Activated CD4-positive, CD25-positive, alpha-beta regulatory T cell (primary cell): ENCODE measurements at places on chromosomes 5 and 9.

DNA sequence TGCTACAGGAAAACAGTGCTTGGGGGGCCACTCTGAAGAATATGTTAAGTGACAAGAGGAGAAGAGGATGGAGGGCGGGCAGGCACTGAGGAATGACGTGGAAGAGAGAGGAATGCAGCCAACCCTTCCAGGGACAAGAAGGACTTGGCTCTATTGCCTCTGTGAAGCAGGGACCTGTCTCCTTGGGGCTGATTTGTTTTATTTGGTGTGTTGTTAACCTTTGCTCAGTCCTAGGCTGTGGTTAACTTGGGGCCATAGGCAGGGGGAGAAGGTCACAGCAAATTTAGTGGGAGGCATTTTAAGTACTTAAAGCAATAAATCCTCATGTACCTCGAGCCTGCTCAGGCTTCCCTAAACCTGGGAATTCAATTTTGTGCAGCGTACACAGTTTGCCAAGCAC lies 39.9 kb downstream of the KIF4B start:
- DNase-seq, result no peak

- DNase-seq, result no peak
Measured at GRCh38 chr9:107183176-107183575, 99.9 kb upstream of the RAD23B start.

GRCh38 chr9:129390541-129390940 lies 212.5 kb upstream of the IER5L start:
- no peak for DNase-seq

GRCh38 chr5:7473668-7474215 lies 77.8 kb downstream of the ADCY2 start:
- DNase-seq, result no peak

- DNase-seq, result no peak
Measured at GRCh38 chr5:410911-411517, 32.0 kb upstream of the EXOC3 start.

DNA sequence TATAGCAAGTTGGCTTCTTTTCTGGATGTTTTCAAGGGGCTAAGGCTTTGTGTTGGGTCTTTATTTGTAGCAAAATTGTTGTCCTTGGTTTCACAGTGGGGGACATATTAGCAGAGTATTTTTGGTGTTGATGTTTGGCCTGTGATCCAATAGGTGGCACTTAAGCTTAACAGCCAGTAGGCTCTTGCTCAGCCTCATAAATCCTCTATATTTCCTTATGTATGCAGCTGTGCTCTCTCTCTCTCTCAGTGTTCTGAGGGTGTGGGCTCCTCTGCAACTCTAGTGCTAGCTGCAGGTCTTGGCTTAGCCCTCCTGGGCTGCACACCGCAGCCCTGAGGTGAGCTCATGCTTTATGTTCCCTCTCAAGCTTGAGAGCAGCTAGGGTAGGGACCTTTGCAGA lies 195.0 kb upstream of the GHR start:
- DNase-seq, result no peak

DNA sequence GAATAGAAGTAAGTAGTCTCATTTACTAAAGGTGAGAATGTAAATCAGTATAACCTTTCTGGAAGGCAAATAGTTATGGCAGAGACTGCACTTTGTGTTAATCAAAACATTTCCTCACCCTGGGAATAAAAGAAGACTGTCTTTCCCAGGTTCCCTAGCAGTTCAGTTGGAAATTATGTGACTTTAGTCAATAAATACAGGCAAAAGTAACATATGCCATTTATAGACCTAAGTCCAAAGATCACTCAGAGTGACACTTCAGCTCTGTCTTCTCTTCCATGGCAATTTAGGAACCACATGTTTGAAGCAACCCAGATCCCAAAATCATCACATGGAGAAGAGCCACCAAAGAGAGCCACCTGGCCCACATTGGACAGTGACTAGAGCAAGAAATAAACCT lies 160.7 kb upstream of the SV2C start:
- no peak for DNase-seq

- no peak for DNase-seq
Measured at GRCh38 chr9:20043035-20043434, 254.2 kb upstream of the SLC24A2 start.

DNA sequence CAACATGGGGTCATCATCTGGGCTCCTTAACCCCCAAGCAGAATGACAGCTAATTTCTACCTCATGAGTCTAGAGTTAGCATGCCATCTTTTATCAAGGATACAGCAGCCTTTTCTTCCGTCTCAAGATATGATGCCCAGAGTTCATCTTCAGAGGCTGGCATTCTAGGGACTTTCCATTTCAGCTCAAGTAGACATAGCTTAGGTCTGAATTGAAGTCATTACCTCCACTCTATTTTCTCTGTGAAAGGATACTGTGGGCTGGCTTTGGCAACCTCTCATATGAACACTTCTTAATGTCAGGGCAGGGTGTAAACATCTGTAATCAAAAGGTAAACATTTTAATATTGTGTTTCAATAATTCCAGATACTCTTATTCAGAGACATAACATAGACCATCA lies 535.7 kb downstream of the MAT2B start:
- no peak for DNase-seq

DNA sequence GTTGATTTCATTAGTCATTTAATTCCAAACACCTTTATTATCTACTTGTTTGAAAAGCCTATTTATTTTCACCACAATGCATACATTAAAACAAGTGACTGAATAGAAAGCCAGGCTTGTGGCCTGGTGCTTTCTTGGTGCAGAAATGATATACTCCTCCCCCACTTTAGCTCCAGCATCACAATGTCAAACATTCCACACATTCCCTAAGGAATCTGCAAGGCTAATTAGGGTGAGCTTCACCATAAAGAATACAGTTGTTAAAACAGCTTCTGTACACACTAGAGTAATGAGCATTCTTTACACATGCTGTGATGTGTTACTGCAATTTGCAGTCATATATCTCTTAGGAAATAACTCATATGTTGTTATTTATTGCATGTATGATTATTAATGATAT lies 705.7 kb downstream of the CETN3 start:
- DNase-seq, result no peak

GRCh38 chr5:30401479-30402058 lies 791.9 kb upstream of the CDH6 start:
- no peak for DNase-seq

GRCh38 chr5:10021248-10021647 lies 228.4 kb downstream of the ATPSCKMT start:
- DNase-seq, result no peak

- no peak for DNase-seq
Measured at GRCh38 chr9:126002476-126003350, 255.5 kb downstream of the PBX3 start.

DNA sequence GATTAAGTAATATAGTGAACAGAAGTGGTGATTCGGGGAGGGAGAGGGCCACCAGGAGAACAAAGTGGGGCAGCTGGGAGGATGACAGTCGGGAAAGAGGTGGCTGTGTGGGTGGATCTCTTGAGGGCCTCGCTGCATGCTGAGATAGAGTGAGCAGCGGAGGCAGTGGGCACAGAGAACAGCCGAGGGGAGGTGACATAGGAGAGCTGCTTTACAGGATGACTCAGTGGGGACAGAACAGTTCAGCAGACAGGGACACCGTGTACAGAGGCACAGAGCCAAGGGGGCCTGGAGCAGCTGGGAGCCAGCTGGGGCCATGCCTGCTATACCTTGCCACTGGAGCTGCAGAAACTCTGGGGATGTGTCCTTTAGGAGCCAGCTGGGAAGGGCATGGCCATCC lies 273.9 kb downstream of the GADD45G start:
- no peak for DNase-seq

DNA sequence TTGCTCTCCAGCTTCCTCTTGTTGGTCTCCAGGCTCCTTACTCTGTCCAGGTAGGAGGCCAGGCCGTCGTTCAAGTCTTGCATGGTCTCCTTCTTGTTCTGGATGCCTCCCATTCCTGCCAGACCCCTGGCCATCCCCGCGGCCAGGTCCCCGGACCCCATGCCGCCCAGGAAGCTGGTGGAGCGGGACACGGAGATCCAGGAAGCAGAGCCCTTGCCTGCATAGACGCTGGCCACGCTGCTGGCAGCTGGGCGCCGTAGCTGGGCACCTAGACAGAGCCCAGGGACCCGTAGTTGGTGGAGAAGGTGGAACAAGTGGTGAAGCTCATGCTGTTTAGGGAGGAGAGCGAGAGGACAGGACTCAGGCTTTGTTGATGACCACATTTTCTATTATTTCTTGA lies 1584.0 kb upstream of the ACO1 start:
- no peak for DNase-seq

DNA sequence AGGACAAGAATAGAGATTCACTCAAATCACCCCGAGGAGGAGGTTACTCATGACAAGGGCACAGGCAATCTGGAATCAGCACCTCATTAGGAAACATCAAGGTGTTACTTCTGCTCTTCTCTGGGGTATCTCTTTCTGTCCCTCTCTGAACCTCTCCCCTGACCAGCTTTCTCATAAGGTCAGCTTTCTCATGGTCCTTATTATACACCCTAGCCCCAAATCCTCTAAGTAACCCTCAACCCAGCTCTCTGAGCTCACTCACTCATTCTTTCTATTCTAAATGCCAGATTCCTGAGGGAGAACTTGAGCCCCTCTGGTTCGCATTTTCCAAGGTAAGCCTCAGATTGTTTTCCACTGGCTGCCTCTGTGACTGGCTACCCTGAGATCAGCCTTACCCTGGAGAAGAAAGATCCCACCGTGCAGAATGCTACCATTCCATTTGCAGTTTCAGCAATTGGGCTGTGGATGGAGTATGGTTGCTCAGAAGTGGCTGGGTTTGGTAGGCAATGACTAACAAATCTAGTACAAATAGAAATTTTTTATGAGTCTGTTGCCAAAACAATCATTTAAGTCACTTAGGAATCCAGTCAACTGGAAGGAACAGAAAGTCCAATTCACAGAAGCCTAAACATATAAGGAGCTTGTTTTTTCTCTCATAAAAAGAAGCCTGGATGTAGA lies 9.0 kb upstream of the TIMD4 start:
- DNase-seq, result no peak

DNA sequence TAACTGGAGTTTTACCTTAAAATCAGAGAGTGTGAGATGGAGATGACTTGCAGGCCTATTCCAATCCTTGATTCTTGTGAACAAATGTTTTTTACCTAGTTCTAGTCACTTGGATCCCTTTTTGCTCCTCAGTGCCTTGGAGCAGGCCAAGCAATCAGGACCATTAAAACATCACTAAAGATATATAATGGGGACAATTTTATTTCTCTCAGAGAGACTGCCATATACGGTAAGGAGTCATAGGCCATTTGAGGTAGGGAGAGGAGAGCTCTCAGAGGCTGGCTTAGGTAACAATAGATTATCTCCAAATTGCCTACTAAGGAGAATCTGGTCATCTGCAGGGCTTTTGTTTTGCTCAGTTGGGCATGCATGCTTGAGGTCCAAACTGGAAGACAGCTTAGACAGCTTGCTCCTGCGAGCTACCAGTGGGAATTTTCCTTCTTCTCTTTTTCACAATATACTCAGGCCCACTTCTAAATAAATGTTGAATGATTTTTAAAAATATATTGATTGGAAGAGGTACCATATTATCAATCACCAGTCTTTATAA lies 44.0 kb downstream of the FREM1 start:
- no peak for DNase-seq

DNA sequence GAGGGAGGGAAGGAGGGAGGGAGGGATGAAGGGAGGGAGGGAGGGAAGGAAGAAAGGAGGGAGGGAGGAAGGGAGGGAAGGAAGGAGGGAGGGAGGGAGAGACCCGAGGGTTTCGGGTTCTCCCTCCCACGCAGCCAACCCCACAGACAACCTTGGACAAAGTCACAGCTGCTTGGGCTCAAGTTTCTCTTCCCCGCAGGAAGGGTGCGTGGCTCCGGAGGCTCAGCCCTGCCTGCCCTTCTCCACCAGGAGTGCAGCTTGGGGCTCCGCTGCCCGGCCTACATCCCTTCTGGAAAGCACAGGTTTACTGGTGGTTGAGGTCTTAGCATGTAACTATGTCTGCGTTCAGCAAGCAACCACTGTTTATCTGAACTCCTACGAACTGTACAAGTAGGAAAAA lies 15.0 kb downstream of the SLC12A7 start:
- DNase-seq, result no peak

- no peak for DNase-seq
Measured at GRCh38 chr5:113245427-113246225, 189.2 kb downstream of the TSSK1B start.

- DNase-seq, result no peak
Measured at GRCh38 chr9:2132484-2133082, 117.4 kb downstream of the SMARCA2 start.

- DNase-seq, result no peak
Measured at GRCh38 chr5:174309131-174309795, 263.8 kb downstream of the NSG2 start.

DNA sequence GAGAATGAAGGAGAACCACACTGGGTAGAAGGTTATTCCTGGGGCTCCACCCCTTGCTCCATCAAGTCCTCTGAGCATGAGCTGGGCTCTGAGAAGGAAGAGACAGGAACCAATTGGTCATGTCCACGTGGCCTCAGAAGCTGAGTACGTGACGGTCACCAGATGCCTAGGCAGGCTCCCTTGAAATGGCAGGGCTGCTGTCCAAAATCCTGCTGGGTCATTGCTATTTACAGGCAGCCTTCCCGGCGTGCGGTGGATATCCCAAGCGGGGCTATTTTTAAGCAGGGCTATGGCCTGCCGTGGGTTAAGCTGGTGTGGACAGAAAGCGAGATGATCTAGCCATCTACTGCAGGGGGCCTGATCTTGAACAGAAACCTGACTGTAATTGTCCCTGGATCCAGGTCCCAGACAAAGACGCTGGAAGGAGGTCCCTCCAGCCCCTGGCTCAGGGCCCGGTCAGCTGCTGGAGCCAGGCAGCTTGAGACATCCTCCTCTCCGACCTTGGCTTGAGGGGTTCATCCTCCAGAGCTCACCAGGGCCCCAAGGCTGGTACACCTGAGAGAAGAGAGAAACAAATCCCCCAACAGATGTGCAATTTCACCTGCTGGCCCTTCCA lies 550 bp upstream of the CKMT2 start:
- no peak for DNase-seq

- no peak for DNase-seq
Measured at GRCh38 chr5:78447775-78448424, 87.5 kb downstream of the SCAMP1 start.

DNA sequence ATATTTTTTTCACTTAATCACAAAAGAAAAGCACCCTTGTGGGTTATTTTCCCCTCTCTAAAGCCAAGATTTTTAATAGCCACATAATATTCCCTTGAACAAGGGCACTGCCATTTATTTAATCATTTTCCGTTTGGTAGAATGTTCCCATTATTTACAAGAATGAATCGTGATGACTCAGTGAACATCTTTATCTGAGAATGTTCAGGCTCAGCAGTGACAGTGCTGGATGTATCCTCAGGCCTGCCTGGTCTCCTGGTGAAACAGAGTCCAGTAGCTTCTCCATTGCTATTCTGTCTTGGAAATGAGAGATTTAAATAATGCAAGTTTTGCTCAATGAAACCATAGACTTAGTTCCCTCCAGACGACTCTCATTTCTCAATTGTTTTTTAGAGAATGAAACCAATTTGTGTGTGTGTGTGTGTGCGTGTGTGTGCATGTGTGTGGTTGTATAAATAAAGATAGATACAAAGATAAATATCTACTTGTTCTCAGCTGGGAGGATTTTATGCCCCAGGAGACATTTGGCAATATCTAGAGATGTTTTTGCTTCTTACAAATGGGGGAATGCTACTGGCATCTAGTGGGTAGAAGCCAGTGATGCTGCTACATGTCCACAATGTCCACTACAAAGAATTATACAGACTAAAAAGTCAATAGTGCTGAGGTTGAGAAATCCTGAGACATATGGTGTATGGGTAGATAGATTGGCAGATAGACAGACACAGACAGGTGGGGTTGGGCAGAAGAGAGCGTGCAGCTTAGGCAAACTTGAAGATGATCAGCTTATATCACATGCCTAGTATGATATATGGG lies 55.0 kb downstream of the PAPPA start:
- DNase-seq, result no peak
